ENCODE measurements at places on chromosomes 3 and 15.

GRCh38 chr3:109175411-109175810 lies 38.9 kb downstream of the C3orf85 start:
- DNase-seq: no peak

DNA sequence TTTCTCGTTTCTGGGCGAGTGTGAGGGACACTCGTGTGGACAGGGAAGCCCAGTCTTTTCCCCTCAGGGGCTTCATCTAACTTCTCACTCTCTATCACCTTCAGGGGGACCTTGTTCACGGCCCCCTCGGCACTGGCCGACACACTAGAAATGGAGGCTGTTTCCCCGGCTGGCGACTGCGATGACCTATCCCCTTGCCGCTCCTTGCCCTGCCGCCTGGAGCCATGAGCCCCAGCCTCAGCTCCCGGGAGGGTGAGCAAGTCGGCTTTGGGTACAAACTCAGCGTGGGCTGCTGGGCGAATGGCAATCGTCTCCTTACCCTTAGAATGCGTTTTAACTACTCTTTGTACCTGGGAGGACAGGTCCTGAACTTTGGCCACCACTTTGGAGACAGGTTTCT lies 41.0 kb downstream of the FMN1 start:
- no peak for DNase-seq

DNA sequence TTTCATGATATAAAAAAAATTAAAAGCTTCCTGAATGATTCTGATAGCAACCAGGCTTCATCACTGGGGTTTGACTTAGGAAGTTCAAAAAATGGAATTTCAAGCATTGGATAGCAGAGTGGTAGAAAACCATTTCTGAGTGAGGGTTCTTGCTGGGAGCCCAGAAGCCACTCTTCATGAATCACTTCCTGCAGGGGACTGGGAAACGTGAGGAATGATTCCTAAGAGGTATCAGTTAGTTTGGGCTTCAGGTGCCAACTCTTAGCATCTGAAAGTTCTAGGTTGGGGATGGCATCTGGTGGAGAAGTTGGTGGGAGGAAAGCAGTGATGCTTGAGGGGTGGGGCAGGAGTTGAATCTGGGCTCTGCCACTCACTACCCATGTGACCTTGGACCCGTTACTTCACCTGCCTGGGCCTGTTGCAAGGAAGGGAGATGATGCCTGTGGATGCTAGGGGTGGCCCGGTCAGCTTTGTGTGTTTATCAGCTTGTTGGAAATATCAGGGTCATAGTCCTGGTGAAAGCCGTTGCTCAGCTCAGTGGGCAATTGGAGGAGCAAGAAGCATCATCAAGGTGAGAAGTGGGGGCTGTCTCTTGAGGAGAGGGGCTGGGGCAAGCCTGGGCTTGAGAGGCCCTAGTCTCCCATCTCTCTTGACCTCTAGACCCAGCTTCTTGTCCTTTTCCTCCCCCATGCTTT lies 37.0 kb upstream of the TNFAIP8L3 start:
- no peak for DNase-seq

DNA sequence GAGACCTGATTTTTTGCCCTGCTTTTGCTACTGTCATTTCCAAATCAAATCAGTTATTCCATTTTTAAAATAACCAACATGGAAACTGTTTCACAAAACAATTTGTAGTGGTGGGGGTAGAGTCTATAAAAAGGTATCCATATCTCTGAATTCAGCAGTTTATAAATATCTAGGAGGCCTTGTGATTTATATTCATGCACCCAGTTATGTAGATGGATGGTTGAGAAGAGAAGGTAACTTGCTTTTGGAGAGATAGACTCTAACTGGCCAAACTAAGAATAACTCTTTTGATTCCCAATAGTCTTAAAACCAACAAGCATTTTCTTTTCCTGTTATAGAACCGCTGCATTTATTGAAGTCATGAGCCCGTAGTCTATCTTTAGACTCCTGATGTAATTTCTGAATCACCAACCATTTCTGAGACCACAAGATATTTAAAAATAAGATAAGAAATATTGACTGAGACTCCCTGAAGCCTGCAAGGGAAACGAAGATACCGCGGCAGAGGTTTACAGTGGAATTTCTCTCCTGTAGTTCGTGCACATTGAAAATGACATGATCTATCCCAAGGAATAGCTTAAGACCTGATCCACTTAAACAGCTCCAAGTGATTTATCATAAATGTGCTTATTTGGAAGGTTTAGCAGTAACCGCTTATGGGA lies 68.5 kb downstream of the SAMMSON start:
- DNase-seq: no peak

GRCh38 chr3:196220587-196220986 lies 4.3 kb downstream of the SLC51A start:
- no peak for DNase-seq

GRCh38 chr3:22713936-22714335 lies 489.2 kb upstream of the UBE2E2 start:
- no peak for DNase-seq

DNA sequence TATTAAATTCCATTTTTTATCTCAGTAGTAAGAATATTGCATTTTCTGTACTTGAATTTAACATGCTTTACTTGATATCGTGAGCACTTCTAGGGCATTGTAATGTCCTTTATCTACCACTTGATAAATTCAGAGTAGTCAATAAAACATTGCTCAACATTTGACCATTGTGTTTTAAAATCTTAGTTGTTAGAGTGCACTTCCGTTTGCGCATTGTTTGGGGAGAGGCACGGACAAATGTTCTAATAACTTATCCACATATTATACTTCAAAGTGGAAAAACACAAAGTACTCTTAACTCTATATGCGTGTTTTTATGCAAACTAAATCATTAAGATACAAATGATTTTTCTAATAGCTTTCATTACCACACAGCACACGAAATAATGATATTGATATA lies 419 bp downstream of the FAM227B start:
- DNase-seq: no peak
